ENCODE measurements at places on chromosomes 4 and X.

DNA sequence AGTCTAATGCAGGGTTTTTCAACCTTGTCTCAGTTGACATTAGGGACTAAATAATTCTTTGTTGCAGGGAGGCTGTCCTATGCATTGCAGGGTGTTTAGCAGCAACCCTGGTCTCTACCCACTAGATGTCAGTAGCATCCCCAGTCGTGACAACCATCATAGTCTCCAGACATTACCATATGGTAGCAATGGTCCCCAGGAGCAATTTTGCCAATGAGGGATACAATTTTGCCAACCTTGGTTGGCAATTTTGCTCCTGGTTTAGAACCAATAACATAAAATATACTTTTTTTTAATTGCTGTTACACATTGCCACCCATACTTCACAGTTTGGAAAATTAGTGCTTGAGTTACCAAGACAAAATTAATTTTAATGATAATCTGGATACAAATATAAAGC lies 6.0 kb downstream of the EREG start:
- DNase-seq, result no peak

- no peak for DNase-seq
These were observed 41.1 kb downstream of the LUZP4 start for GRCh38 chrX:115330498-115331168.

- DNase-seq, result no peak
These were observed 18.0 kb downstream of the DOK7 start for GRCh38 chr4:3481113-3481531.

- DNase-seq, result no peak
These were observed 19.5 kb upstream of the BOD1L1 start for GRCh38 chr4:13647031-13647430.

- no peak for DNase-seq
These were observed 163.0 kb downstream of the PCDH7 start for GRCh38 chr4:30882995-30883675.

GRCh38 chr4:176539091-176539784 lies 219.5 kb downstream of the SPCS3 start:
- DNase-seq, result no peak

- no peak for DNase-seq
These were observed 128.5 kb upstream of the TSPAN5 start for GRCh38 chr4:98786866-98787265.

DNA sequence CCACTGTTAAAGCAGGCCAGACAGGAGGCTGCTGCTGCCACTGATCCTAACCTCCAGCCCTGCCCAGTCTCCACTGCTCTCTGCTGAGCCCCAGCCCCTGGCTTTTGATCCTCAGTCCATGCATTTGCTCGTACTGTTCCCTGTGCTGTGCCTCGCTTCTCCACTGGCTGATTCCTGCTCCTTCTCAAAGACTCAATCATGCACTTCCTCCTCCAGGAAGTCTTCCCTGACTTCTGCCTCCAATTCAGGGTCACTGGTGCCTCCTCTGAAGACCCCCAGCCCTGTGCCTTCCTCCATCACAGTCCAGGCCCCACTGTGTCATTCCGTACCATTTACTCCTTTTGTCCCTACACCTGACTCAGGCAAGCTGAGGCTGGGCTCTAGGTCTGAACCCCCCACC lies 230.6 kb upstream of the PSAPL1 start:
- DNase-seq, result no peak

GRCh38 chrX:40449956-40450706 lies 130.6 kb upstream of the ATP6AP2 start:
- DNase-seq, result no peak

DNA sequence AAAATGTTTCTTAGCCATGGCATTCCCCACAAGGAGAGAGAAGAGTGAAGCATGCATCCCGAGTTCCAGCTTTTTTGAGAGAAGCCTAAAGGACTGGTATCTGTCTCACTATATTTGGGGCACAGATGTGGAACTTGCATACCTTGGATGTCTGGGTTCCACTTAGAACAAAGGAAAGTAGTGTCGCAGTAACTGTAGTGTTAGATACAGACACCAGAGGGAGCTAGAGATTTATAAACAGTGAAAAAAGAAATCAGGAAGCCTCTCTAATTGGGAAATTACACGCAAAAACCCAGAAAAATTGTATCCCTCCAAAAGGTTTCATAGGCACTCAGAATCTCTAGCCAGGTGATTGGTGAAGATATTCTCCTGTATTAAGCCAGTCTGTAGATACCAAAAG lies 34.4 kb downstream of the AGTR2 start:
- DNase-seq, result no peak

DNA sequence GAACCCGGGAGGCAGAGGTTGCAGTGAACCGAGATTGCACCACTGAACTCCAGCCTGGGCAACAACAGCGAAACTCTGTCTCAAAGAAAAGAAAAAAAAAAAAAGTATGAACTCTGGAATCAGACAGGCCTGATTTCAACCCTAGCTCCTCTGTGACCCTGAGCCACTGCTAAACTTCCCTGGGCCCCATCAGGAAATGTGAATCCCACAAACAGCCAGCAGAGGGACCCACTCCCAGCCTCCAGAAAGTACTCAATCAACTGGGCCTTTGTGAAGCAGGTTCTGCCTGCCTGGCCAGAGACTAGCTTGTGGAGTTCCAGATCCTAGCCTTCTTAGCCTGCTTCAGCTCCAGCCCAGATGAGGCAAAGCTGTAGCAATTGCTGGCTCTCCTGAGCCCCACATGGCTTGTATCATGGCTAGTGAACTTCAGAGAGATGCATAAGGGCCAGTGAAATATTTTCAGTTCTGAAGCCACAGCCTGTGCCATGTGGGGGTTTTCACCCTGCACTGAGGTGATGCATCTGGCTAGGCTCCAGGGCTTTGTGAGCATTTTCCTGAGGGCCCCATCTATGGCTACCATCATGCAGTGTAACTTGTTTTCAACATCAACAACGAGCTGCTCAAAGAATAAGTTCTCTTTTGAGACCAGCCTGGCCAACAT lies 7.2 kb upstream of the IDS start:
- DNase-seq, result no peak

DNA sequence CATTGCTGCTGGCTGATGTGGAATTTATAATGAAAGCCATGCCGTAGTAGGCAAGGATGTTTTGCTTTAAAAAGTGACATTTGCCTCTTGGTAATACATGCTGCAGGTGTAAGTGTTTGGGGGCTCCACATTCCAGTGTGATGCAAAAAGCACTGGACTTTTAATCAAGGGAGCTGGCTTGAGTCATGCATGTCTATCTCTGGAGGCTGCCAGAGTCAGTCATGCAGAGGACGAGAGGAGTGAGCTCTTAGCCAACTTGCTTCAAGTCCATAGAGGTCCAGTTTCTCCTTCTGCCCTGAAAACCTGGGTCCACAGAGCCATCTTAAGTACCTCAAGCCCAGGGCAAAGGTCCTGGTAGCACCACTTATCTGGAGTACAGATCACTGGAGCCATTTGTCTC lies 11.6 kb upstream of the CXCL13 start:
- DNase-seq, result no peak

DNA sequence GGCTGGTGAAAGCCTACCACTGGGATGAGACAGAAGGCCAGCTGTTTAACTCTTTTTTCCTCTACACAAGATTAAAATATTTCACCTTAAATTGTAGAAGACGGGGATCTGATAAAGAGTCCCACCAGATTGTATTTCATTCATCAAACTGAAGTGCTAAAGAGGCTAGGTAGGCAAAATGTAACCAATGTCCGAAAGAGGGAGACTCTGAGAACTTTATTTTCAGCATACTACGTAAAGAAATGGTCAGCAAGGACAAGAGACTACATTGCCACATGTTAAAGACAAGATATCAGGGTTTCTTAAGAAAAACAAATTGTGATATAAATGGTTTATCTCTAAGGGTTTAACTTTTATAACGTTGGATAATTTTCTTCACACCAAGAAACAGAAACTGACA lies 71.6 kb upstream of the INPP4B start:
- no peak for DNase-seq

- DNase-seq, result no peak
These were observed at the start of gene ZFP42 for GRCh38 chr4:187995322-187996207. Gene ZFP42, plus strand, starts transcription at chr4:187995771. Its CDS starts 7,037 bp downstream, at chr4:188002808.

GRCh38 chr4:13635286-13635799 lies 7.8 kb upstream of the BOD1L1 start:
- no peak for DNase-seq

GRCh38 chrX:103565197-103565596 lies 20.1 kb upstream of the TCEAL4 start:
- DNase-seq, result no peak

DNA sequence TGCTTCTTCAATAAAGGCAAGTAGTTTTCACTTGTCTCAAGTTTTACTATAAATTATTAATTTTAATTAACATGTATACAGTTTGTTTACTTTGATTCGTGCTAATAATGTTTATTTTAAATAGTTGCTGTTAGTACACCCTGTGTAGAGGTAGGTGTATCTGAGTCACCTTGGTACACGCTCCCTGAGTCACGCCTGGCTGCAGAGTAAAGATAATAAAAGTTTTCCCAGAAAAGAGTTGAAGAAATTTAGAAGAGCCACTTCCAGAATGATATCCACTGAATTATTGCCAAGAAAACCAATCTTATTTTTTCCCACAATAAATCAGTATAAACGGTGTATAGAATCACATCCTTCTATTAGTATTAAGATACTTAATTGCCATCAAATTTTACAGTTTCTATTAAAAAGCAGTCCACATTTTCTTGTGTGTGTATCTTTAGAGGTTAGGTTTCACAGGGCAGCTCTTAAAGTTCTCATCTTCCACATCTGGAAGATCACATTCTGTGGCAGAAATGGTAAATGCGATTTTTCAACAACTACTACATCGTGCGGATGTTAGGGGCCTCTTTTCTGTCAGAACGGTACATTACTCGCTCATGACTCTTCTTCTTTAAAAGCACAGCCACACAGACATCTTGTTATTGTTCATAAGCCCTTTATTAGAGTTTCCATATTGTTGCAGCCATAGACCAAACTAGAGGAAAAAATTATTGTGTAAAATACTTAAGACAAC lies 55.4 kb downstream of the HADH start:
- DNase-seq, result no peak

- DNase-seq, result no peak
These were observed 179.4 kb upstream of the CASK start for GRCh38 chrX:42102586-42103282.

DNA sequence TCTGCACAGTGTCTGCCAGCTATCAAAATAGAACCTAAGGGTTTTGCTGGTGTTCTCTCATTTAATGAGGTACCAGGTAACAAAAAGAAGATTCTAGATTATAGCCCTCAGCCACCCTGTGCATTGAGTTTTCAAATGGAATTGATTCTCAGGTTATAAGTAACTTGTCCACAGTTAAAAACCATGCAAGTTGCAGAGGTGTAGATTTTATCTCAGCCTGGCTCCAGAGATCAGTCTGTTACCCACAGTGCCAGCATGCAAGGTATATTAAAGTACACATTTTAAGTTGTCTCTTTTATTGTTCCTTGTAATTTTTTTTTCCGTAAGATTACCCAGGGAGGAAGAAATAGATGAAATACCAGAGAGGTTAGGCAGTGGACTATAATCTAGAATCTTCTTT lies 59.7 kb downstream of the RAPGEF2 start:
- no peak for DNase-seq

GRCh38 chr4:159396151-159396550 lies 293.3 kb downstream of the RAPGEF2 start:
- DNase-seq, result no peak

DNA sequence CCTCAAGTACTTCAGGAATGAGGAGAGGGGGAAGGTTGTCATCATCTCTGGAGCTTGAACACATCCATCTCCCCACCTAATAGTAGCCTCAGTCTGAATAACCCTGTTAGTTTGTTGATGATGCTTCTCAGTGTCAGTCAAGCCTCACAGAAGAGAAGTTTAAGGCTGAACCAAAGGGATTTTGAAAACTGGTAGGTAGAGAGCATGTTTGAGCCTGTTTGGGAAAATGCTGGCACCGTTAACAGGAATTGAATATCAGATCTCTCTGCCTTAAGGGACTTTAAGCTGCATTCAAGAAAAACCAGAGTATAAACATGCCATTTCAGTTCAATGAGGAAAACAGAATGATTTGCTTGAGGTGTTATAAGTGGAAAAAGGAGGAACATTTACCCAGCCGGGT lies 73.1 kb downstream of the MAPK10 start:
- no peak for DNase-seq

DNA sequence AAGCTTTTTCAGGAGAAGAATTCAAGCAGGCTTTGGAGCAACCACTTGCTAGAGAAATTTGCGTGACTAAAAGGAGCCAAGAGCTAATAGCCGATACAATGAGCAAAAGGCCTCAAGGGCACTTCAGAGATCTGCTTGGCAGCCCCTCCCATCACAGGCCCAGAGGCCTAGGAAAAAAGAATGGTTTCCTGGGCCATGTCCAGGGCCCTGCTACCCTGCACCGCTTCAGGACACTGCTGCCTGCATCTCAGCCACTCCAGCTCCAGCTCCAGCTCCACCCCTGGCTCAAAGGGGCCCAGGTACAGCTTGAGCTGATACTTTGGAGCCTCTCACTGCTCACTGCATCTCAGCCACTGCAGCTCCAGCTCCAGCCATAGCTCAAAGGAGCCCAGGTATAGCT lies 98.9 kb downstream of the FAM13A start:
- DNase-seq, result no peak

GRCh38 chr4:8540072-8540471 lies 40.1 kb upstream of the GPR78 start:
- no peak for DNase-seq

DNA sequence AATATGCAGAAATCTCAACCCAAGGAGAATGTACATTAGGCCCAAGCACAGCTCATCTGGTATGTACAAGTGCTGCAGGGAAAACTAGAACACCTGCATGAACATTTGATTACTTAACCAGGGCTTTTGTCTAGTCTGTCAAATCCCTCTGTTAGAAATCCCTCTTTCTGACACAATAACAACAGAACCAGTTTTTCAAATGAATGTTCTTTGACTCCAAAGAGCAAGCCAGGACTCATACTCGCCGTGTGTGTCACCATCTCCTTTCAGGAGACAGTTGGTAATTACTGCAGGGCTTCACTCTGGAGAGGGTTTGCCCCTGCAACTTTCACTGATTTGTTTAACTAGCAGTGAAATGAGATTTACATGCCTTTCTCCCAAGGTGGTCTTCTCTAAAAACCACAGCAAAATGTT lies 143.0 kb upstream of the FAM241A start:
- no peak for DNase-seq

- DNase-seq, result no peak
These were observed 27.7 kb upstream of the NFKB1 start for GRCh38 chr4:102473476-102473875.

Data from osteocyte (in vitro differentiated cells).